Activated naive CD8-positive, alpha-beta T cell treated with anti-CD3 and anti-CD28 coated beads, Interleukin-2, amount 10 ng/mL, durations not matched to agents 7 days and 5 days (primary cell): ENCODE measurements at places on chromosomes 4 and X. TPM values are rescaled to one million over a fixed set of nuclear protein-coding genes. Genes with fewer than 3 reads are reported as not detected.

CTAG1A gene
- total RNA-seq = not detected

PABPC5 gene
- total RNA-seq = not detected

FAM47E gene
- total RNA-seq = not detected

UGT2B15 gene
- not detected for total RNA-seq

UNC5C gene
- total RNA-seq = not detected

UGT2B10 gene
- not detected for total RNA-seq

BMP2K gene
- total RNA-seq = 25.1 TPM

SLIT2 gene
- not detected for total RNA-seq

FAM241A gene
- total RNA-seq = 1.9 TPM

FAM114A1 gene
- 0.34 TPM for total RNA-seq

ASB9 gene
- total RNA-seq = 0.83 TPM

MAGEB10 gene
- not detected for total RNA-seq

NRK gene
- not detected for total RNA-seq

FAT4 gene
- total RNA-seq = 0.03 TPM

PPP1R3F gene
- 13.2 TPM for total RNA-seq

CFAP299 gene
- not detected for total RNA-seq

SLC2A9 gene
- 1.6 TPM for total RNA-seq

PRRG3 gene
- not detected for total RNA-seq

ARMCX1 gene
- 0.45 TPM for total RNA-seq

S100G gene
- not detected for total RNA-seq

LANCL3 gene
- total RNA-seq = 0.39 TPM

XAGE2 gene
- total RNA-seq = not detected

CYSLTR1 gene
- total RNA-seq = 4.2 TPM

TLR6 gene
- total RNA-seq = 4.8 TPM

BMP15 gene
- total RNA-seq = not detected

SLC7A11 gene
- 1.3 TPM for total RNA-seq

ELK1 gene
- total RNA-seq = 53.5 TPM

PTCHD1 gene
- total RNA-seq = not detected

CLGN gene
- total RNA-seq = not detected

PAGE1 gene
- not detected for total RNA-seq
